Neural crest cell (in vitro differentiated cells): ENCODE measurements at places on chromosomes 16 and 17. TPM values are rescaled to one million over a fixed set of nuclear protein-coding genes. Genes with fewer than 3 reads are reported as not detected.

Gene DYNLRB2
- total RNA-seq, result not detected in 2 replicates

Gene CBFA2T3
- 3.6 and 4.6 TPM in 2 replicates for total RNA-seq

Gene DNAH17
- total RNA-seq, result 0.09 TPM in 1 of 2 replicates, not detected in the other

Gene CX3CL1
- total RNA-seq, result 6.0 TPM in 2 replicates

Gene CCDC144A
- total RNA-seq, result 1.3 and 1.6 TPM in 2 replicates

Gene ZKSCAN2
- 25.5 and 25.8 TPM in 2 replicates for total RNA-seq

Gene KRTAP4-6
- not detected in 2 replicates for total RNA-seq

Gene TLCD3B
- total RNA-seq, result 14.2 and 15.3 TPM in 2 replicates

Gene HS3ST3A1
- 14.7 and 15.0 TPM in 2 replicates for total RNA-seq

Gene SCARF1
- total RNA-seq, result 0.42 and 1.1 TPM in 2 replicates

Gene CLEC3A
- not detected in 2 replicates for total RNA-seq

Gene MYCBPAP
- total RNA-seq, result 1.2 and 1.7 TPM in 2 replicates

Gene SLFN13
- total RNA-seq, result 9.3 and 10.0 TPM in 2 replicates

Gene KCNH6
- 0.12 TPM in 1 of 2 replicates, not detected in the other for total RNA-seq

Gene RPH3AL
- total RNA-seq, result 1.9 and 2.1 TPM in 2 replicates

Gene MT4
- total RNA-seq, result not detected in 2 replicates

Gene HEATR9
- not detected in 2 replicates for total RNA-seq

Gene EXOC3L1
- 0.30 and 0.44 TPM in 2 replicates for total RNA-seq

Gene PRSS22
- not detected in 2 replicates for total RNA-seq

Gene ZPBP2
- total RNA-seq, result not detected in 2 replicates

Gene LRRC37A
- 2.9 and 3.6 TPM in 2 replicates for total RNA-seq

Gene FBXL16
- total RNA-seq, result 2.5 and 3.0 TPM in 2 replicates

Gene CACNG3
- total RNA-seq, result not detected in 2 replicates

Gene CIBAR2
- total RNA-seq, result not detected in 2 replicates

Gene ACSM5
- total RNA-seq, result not detected in 2 replicates

Gene CACNG1
- 0.32 and 0.44 TPM in 2 replicates for total RNA-seq

Gene MT1M
- total RNA-seq, result not detected in 2 replicates

Gene FKBP10
- 259 and 262 TPM in 2 replicates for total RNA-seq

Gene CHRNE
- 0.21 TPM in 1 of 2 replicates, not detected in the other for total RNA-seq

Gene TBC1D10B
- 39.7 and 45.6 TPM in 2 replicates for total RNA-seq

Gene TUBD1
- total RNA-seq, result 22.2 and 22.3 TPM in 2 replicates

Gene SDR42E2
- total RNA-seq, result not detected in 2 replicates

Gene CTRB1
- total RNA-seq, result not detected in 2 replicates
